ENCODE measurements at places on chromosomes 3 and 15.

DNA sequence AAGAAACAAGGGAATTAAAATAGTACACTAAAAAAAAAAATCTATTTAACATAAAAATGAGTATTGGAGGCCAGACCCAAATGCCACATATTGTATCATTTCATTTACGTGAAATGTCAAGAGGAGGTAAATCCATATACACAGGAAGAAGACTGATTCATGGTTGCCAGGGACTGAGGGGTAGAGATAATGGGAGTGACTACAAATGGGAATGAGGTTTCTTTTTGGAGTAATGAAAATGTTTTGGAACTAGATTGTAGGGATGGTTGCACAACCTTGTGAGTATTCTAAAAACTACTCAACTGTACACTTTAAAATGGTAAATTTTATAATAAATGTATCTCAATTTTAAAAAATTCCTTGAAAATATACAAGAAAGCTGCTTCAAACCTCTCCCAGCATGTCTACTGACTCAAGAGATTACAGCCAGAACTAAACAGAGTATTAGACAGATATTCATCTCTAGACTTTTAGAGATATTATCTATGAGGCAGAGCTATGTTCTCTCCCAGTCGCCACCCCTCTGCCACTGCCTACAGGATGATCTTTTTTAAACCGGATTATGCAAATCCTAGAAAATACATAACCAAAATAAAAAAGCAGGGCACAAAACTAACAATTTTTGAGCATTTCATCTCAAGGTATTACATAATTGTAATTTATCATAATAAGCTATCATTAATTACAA lies 6.2 kb downstream of the HLTF start:
- DNase-seq = no peak

GRCh38 chr3:143532091-143532490 lies 316.2 kb downstream of the SLC9A9 start:
- DNase-seq = no peak

- DNase-seq = peak; percentile 76
Observed at GRCh38 chr3:197028728-197029510, 698 bp downstream of the MELTF start.

- no peak for DNase-seq
Observed at GRCh38 chr15:83656192-83656591, 2.3 kb downstream of the ADAMTSL3 start.

DNA sequence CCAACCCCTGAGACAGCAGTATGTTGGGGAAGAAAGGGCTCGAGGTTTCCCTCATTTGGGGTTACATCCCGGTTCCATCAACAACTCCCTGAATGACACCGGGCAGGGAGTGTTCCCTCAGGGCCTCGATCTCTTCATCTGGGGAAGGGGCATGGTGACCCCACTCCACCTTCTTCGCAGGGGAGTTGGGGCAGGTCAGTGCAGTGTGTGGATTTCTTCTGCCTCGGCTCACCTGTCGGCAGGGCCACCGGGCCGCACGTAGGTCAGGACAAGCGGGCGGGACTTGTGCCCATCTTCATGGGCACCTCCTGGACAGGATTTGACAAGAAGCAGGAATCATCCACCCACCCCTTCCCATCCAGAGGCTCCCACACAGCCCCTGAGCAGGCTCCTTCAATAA lies 17.4 kb downstream of the GRIP2 start:
- no peak for DNase-seq

- DNase-seq = no peak
Observed at GRCh38 chr3:130117933-130118332, 36.3 kb downstream of the ALG1L2 start.

DNA sequence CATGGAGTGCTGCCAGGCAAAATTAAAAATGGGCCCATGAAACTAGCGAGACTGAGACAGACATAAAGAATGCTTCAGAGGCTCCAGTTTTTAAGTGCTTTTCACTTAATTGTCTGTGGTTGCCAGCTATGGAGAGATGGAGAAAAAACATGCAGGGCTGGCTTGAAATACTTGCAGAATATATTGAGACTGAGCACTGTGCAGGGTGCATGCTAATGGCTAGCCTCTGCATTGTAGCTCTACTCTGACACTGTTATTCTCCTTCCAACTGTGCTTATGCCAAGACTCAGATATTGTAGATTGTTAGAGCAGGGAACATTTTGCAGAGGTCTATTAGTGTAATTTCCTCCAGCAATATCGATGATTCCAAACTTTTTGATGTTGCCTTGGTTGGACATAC lies 735.0 kb downstream of the PDCD6IP start:
- no peak for DNase-seq

- no peak for DNase-seq
Observed at GRCh38 chr3:153399636-153400035, 237.6 kb downstream of the RAP2B start.

- no peak for DNase-seq
Observed at GRCh38 chr3:67154429-67154828, 156.3 kb downstream of the KBTBD8 start.

GRCh38 chr3:101466465-101467309 lies 46.3 kb downstream of the SENP7 start:
- DNase-seq = no peak

- DNase-seq = no peak
Observed at GRCh38 chr3:148329481-148330235, 368.0 kb upstream of the AGTR1 start.

- DNase-seq = no peak
Observed at GRCh38 chr3:52688266-52688665, 2.4 kb downstream of the GNL3 start.

- no peak for DNase-seq
Observed at GRCh38 chr15:70585707-70586034, 177.7 kb downstream of the UACA start.

DNA sequence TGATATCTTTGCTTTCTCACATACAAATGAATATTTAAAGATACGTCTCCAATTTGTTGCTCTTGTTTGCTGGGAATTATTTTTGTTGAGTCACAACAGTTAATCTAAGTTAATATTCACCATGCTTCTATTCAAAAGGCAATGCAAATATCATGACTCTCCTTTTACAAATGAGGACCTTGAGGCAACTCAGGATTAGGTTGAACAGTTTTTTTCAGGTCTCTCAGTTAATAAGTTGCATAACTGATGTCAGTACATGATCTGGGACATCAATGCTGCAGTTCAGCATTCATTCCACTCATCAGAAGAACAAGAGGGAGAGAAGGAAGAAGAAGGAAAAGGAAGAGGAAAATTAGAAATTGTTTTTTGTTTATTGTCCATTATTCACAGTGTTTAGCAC lies 781 bp upstream of the NAALADL2 start:
- DNase-seq = no peak

DNA sequence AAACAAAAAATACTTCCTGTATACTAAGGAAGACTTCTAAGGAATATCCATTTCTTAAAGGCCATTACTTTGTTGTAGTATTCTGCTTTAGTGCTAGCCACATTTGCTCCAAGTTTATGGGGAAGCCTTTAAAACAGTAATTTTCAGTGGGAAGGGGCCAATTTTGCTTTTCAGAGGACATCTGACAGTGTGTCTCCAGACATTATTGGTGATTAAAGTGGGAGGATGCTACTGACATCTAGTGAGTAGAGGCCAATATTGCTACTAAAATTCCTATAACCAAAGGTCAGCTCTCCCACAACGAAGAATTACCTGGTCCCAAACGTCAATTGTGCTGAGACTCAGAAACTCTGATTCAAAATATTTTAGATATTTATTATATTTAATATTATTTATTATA lies 24.8 kb downstream of the SLC28A2 start:
- no peak for DNase-seq

GRCh38 chr15:91872356-91873137 lies 19.0 kb downstream of the SLCO3A1 start:
- no peak for DNase-seq

DNA sequence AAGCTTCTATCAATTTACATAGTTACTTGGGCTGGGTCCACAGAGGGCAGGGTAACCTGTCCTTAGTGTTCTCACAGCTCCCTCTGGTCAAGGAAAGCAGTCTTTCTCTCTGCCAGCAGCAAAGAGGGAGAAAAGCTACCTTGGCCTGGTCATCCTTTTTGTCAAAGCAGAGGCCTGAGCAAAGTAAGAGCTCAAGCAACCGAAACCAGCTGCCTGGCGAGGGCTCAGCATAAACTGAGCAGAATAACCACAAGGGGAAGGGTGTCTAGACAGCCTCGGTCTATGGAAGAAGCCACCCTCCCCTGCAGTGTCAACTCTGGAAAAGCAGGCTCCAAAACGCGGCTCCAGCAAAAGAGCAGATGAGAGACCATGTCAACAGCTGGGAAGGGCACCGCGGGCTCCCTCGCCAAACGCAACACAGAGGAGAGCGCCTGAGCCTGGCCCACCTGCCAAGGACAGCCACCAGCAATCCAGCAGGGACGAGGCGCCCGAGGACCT lies 17.4 kb downstream of the LRIG1 start:
- no peak for DNase-seq

- DNase-seq = no peak
Observed at GRCh38 chr15:42474827-42475226, 16.1 kb downstream of the ZNF106 start.

DNA sequence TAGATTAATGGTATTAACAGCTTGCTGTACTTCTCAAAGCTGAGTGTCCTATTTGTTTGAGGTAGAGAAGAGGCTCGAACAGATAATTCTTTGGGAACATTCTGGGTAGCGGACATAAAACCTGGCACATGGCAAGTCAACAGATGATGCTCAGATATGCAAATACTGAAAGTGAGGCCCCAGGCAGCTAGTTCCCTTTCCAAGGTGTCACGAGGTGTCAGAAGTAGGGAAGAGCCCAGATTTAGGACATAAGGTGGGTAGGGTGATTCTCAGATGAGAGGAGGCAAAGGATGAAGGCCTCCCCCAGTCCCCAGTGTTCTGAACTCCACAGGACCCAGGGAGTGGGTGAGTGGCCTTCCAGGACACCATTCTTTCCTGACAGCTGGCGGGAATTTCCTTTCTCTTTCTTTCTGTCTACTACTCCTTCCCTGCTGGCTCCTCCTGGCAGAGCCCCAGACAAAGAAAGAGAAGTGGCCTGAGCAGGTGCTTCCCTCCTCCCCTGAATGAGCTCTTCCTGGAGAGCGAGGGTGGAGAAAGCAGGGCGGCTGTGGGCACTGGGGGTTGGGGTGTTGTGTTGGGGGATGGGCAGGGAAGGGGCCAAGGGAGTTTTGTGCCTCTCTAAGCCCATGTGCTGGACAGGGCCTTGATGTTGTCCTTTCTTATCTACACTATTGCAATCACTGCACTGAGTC lies 87.5 kb downstream of the CORO2B start:
- no peak for DNase-seq

DNA sequence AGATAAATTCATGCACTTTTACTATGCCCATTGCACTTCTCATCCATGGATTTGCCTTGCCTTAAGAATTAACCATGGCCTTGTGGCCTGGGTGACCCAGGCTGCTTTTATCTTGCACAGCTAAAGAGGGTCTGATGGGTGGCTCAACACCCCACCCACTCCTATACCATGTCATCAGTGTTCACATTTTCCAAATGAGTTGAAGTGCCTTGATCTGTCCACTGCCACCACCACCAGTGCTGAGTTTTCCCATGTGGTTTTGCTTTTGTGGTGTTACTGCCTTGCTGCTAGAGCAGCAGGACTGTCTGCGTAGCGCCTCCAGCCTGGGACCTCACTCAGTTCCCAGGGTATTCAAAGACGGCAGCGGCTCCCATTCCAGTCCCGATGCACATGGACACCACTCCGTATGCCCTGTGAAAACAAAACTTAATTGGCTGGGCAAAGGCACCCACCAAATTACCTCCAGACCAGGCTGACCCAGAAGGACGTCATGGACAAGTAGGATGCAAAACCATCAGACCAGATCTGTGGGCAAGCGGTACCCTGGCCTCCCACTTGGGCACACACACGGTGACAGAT lies 14.1 kb downstream of the ACAA1 start:
- no peak for DNase-seq

GRCh38 chr15:33201491-33202231 lies 7.1 kb upstream of the FMN1 start:
- DNase-seq = peak; percentile 46

- no peak for DNase-seq
Observed at GRCh38 chr3:9361691-9362388, 1.0 kb upstream of the THUMPD3 start.

- DNase-seq = no peak
Observed at GRCh38 chr3:169554611-169555010, 108.9 kb downstream of the MECOM start.

GRCh38 chr15:100997442-100997841 lies 78.3 kb downstream of the LRRK1 start:
- DNase-seq = no peak

GRCh38 chr3:24400015-24400414 lies 94.6 kb downstream of the THRB start:
- DNase-seq = no peak

- DNase-seq = no peak
Observed at GRCh38 chr3:20999661-21000060, 751.3 kb downstream of the ZNF385D start.

GRCh38 chr15:75763137-75763611 lies 50.5 kb upstream of the CSPG4 start:
- no peak for DNase-seq

GRCh38 chr15:82086243-82086995 lies 40.6 kb upstream of the MEX3B start:
- no peak for DNase-seq

DNA sequence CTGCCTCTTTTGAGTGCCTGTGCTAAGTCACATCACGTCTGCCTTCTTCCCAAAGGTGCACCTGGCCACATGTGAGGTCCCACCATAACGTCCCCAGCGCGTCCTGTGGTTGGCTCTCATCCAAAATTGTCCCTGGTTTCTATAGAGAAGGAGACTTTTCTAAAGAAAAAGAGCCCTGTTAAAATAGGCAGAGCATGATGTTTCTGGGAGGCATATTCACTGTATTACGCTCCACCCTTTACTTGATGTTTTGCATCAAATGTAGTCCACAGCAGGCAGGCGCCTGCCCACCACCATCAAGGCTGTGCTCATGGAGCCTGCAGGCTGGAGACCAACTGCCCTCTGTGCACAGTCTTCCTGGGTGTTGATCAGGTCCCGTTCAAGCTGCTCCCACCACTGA lies 36.3 kb downstream of the WHAMM start:
- no peak for DNase-seq

DNA sequence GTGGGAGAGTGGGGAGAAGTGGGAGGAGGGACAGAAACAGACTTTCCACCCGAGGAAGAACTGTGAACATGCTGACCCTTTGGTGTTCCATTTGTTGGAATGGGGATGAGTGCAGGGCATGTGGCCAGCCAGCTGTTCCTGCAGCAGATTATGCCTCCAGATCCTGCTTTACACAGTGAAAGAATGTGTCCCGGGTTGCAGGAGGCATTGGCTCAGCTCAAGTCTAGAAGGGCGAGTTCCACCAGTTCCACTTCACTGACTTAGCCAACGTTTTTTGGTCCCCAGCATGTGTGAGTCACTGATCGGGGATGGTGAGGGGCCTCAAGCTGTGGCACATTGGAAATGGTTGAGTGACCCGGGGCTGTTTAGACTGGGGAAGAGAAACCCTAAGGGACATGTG lies 307.0 kb upstream of the ROPN1 start:
- DNase-seq = no peak

- DNase-seq = no peak
Observed at GRCh38 chr3:53837331-53837730, 8.9 kb downstream of the CHDH start.

- no peak for DNase-seq
Observed at GRCh38 chr3:127238602-127239001, 45.7 kb downstream of the PRR23E start.

- no peak for DNase-seq
Observed at GRCh38 chr3:33424606-33425452, 15.4 kb downstream of the UBP1 start.

- peak; percentile 38 for DNase-seq
Observed at GRCh38 chr15:41559239-41559782, 299 bp downstream of the TYRO3 start.

Data from GM19239 (cell line).